ENCODE measurements at places on chromosomes 11 and 22. TPM values are rescaled to one million over a fixed set of nuclear protein-coding genes. Genes with fewer than 3 reads are reported as not detected.

NLRP10 gene
- total RNA-seq, result 25.6 TPM

MMP12 gene
- not detected for total RNA-seq

GRCh38 chr11:62879235-62879978 is 1.3 kb upstream of the SLC3A2 start:
- DNase-seq, result no peak

DNA sequence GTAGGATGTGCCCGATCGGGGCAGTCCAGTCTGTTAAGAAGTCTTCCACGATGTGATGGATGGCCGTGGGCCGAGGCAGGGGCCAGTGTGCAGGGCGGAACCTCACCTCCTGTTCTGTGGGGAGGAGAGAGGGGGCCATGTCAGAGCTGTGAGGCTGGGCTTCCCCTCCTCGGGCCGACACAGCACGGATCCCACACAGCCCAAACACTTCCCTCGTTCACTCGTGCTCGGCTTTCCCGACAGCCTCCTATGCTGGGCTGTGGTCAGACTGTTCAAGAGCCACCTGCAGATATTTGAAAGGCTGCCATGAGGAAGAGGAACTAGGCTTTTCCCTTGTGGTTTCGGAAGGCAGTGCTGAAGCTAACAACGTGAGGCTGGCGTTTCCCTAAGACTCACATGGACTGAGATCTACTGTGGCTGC is 12.3 kb upstream of the TXN2 start:
- DNase-seq, result no peak

ASCL2 gene
- not detected for total RNA-seq

USP2 gene
- total RNA-seq, result 0.18 TPM

GAS2 gene
- total RNA-seq, result 1.9 TPM

PANX3 gene
- total RNA-seq, result not detected

ZFPL1 gene
- total RNA-seq, result 27.2 TPM

FAM76B gene
- total RNA-seq, result 14.3 TPM

DNA sequence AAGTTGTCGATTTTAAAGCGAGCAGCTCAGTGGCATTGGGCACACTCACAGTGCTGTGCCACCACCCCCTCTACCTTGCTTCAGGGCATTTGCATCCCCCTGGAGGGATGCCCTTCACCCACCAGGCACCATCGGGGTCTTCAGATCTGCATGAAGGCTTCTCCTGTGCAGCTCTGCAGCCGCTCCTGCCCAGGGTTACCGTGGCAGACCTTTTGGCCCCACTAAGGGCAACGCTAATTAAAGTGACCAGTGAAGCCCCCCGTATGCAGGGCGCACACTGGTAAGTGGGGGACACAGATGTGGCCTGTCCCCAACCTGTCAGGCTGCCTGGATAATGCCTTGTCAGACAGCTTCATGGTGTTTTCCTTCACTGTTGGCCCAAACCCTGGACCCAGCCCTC is 1117.7 kb downstream of the BRD1 start:
- no peak for DNase-seq

GRCh38 chr11:18853086-18853720 is 61.6 kb upstream of the PTPN5 start:
- peak; percentile 19 for DNase-seq

- DNase-seq, result no peak
These were observed 7.1 kb downstream of the MPEG1 start for GRCh38 chr11:59205648-59206047.

LAYN gene
- 92.5 TPM for total RNA-seq

DNA sequence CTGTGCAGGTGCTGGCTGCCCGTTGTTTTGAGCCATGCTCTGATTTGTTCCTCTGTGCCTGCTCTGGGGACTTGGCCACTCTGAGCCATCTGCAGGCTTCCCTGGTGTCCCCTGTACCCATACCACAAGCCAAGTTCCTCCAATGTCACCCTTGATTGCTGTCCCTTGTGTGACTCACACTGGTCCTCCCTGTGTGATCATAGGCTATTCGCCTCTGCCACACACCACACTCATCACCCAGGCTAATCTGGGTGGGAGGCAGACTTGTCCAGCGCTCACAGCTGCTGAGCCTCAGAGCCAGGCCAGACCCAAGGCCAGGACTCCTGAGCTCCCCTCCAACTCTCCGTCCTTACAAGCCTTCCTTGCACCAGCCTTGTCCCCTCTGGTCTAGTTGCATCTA is 31.7 kb downstream of the IGF2 start:
- no peak for DNase-seq

DNA sequence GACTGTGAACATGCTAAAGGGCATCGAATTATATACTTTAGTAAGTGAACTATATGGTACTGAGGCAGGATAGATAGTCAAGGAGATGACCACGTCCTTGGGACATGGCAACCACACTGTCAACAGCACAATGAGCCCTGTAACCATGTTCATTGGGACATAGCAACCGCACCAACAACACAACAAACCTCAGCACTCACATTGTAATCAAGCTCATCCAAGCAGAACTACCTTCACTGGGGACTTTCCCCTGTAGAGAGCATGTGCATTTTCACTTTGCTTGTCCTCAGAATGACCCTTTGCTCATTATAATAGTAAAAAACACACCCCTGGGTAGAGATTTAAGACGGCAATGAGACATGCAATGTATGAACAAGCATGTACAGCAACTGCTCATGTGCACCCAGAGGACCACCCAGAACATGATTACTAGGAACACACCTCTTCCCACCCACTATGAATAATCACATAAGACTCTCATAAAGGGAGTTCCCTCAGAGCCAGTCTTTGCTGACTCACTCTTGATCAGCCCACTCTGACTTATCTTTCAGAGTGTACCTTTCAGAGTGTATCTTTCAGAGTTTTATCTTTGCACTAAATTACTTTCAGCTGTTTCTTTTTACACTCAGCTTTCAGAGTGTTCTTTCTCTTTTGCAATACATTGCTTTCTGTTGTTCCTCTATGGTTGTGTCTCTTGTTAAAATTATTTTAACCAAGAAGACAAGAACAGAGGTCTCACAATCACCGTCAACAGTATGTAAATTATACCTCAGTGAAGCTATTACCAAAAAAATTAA is 4.1 kb upstream of the PLAAT2 start:
- DNase-seq, result peak; percentile 88

SYT8 gene
- total RNA-seq, result not detected

MS4A2 gene
- total RNA-seq, result not detected

LDHAL6A gene
- not detected for total RNA-seq

DNA sequence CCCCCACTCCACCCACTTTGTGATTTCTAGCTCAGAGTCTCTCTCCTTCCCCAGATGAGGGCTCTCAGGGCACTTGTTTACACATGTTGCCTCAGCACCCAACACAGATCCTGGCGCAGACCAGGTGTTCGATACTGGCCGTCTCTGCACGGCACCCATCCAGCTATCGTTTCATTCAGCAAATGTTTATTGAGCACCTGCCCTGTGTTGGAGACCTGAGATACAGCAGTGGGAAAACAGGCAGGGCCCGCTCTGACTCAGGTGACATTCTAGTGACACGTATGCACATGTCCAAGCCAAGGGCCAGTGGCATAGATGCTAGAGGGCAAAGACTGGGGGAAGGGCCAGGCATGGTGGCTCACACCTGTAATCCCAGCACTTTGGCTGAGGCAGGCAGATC is 71.9 kb downstream of the NFAM1 start:
- DNase-seq, result no peak

DNA sequence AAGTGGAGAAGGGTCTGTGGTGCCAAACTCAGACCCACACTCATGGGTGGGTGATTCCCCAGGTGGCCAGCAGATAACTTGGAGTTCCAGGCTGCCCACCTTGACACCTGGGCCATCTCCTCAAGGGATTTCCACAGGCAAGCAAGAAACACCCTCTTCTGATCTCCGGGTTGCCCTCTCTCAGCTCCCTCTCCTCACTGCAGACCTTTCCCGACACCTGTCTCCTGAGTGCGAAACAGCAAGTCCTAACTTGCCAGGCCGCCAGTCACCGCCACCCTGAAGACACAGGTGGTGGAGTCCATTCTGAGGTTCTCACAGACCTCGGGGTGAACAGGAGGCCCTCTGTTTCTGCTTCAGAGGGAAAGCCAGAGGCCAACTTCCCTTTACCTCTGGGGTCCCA is 16.6 kb downstream of the GALNT18 start:
- DNase-seq, result no peak

DNA sequence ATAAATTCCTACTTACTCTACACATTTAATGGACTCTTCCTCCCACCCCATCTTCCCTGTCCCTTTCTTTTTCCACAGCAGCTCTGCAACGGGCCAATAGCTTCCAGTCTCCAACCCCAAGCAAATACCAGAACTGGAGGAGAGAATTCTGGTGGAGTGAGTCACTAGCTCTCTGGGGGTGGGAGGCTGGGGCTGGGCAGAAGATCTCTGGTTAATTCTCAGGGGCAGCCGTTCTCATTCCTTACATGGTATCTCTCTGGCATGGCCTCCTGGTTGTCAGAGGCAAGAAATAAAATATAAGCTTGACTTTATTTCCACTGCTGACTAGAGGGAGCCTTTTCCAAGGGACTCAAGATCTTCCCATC is 90.4 kb upstream of the PARVA start:
- peak; percentile 96 for DNase-seq

DNA sequence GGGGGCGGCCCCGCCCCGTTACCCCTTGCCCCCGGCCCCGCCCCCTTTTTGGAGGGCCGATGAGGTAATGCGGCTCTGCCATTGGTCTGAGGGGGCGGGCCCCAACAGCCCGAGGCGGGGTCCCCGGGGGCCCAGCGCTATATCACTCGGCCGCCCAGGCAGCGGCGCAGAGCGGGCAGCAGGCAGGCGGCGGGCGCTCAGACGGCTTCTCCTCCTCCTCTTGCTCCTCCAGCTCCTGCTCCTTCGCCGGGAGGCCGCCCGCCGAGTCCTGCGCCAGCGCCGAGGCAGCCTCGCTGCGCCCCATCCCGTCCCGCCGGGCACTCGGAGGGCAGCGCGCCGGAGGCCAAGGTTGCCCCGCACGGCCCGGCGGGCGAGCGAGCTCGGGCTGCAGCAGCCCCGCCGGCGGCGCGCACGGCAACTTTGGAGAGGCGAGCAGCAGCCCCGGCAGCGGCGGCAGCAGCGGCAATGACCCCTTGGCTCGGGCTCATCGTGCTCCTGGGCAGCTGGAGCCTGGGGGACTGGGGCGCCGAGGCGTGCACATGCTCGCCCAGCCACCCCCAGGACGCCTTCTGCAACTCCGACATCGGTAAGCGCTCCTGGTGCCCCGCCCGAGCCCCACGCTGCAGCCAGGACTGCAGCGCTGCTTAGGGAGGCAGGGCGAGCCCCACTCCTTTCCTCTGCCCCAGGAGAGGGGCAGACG is at the start of gene TIMP3:
Gene TIMP3 (plus strand): TSS at position 169 of the 700 bp plus-strand sequence. CDS start 297 bp downstream, at position 466.
- DNase-seq, result peak; percentile 82

DNA sequence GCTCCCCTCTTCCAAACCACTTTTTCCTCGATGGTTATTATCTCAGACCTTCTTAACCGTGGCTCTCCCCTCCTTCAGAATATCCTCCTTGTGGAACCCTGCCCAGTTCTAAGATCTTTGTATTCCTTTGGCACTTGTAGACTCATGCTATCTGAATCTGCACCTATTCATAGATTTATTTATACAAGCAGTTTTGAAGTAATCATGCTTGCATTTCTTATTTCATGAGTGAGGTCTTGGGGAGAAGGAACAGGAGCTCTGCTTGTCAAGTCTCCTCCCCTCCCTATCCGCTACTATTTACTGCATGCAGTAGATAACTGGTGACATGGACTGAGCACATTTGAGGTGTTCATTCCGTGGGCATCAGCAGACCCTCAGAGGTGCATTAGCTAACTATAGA is 5.4 kb upstream of the MADD start:
- DNase-seq, result peak; percentile 82

AQP11 gene
- 1.4 TPM for total RNA-seq

- no peak for DNase-seq
These were observed 1241.6 kb downstream of the TBC1D22A start for GRCh38 chr22:48004038-48004437.

FIBIN gene
- 7.5 TPM for total RNA-seq

- DNase-seq, result no peak
These were observed 17.9 kb upstream of the TREH start for GRCh38 chr11:118697346-118697745.

GRCh38 chr11:3127706-3128355 is 37.3 kb downstream of the OSBPL5 start:
- no peak for DNase-seq

GRCh38 chr22:47423266-47423665 is 660.8 kb downstream of the TBC1D22A start:
- DNase-seq, result no peak

DNA sequence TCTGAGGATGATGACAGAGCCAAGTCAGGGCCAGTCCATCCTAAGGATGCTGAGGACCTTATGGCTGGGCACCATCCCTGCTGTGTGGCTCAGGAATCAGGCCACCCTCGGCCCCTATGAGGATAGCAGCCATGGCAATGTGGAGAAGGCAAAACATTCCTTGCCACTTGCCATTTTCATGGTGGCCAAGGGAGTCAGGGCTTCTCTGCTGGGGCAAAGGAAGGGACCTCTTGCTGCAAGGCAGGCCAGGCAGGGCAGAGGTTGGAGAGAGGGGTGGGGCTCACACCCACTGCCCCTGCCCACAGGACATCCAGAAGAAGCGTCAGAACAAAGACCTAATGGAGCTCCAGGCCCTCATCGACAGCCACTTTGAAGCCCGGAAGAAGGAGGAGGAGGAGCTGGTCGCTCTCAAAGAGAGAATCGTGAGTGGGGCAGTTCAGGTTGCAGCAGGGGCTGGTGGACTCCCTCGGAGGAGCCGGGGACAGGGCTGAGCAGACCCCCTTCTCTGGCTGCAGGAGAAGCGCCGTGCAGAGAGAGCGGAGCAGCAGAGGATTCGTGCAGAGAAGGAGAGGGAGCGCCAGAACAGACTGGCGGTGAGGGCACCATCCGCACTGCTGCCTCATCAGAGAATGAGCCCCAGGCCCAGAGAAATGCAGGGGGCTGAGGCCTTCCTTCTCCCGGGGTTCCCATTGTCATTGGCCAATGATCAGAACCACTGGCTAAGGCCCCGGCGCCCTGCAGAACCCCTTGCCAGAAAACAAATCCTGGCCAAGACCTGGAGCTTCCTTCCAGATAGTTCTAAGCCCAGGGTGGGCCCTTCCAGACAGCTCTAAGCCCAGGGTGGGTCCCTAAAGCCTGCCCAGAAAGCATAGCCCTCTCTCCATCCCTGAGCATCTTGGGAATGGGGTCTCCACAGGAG is 13.5 kb upstream of the MRPL23 start:
- no peak for DNase-seq

GRCh38 chr22:28344918-28345703 is 334.5 kb downstream of the TTC28 start:
- DNase-seq, result peak; percentile 16

CHRDL2 gene
- not detected for total RNA-seq

DNA sequence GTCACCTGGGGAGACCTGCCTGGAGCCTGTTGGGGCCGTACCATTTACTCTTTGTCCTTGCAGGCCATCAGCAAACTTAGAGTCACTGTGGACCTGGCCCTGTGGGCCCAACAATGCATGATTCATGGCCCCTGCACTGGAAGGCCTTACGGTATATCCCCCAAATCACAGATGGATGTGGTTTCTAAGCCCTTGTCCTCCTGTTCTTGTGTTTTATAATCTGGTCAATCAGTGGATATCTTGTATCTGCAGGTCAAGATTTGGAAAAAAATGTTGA is 6.2 kb downstream of the TSKU start:
- no peak for DNase-seq

DNA sequence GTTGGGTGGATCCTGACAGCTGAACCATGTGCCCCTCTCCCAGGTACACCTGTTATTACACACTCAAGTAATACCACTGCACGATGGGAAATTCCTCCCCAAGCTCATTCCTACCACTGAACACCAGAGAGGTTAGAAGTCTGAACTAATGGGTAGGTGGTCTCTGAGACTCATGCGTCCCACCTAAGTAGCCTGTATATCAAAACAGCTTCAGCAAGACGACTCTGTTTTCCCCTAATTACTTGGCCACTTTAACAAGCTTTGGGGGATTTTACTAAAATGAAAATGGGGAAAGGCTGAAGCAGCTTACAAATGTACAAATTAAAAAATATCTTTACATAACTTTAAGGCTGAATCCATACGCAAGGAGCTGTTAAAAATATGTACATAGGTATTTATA is 29.4 kb downstream of the LGR4 start:
- DNase-seq, result no peak

All from IMR-90 (cell line).